ENCODE measurements at places on chromosomes 7 and 10.

GRCh38 chr7:28329661-28330363, 82.5 kb upstream of the CREB5 start:
- no peak for DNase-seq

GRCh38 chr7:140440593-140440992, 36.7 kb downstream of the RAB19 start:
- no peak for DNase-seq

- no peak for DNase-seq
Measured at GRCh38 chr10:26227786-26228185, 11.2 kb downstream of the GAD2 start.

DNA sequence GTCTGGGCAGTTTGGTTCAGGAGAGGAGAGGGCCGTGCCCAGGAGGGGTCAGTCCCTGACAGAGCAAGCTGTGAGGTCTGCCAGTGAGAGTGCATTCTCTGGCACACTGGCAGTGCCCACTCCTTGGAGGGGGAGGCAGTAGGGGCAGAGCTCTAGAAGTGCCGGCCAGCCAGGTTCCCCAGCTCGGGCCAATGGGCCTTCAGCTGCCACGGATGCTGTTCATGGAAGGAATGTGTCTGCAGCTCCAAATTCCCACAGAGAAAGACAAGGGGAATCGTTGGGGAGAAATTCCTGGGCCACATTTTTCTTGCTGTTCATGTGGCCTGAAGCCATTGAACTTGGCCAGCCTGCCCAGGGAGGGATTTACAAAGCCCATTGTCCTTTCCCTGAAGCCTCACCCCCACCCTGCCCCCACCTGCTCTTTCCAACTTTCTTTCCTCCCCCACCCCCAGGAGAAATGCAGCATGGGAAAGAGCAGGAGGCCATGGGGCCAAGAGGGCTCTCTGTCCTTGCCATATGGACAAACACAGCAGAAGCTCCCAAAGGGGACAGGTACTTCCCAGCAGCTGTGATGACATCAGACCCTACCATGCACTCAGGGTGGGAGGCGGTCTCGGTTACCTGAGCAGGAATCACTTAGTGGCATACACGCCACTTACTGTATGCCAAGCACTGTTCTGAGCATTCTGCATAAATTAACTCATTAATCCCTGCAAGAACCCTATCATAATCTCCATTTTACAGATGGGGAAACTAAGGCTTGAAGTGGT, 70.7 kb downstream of the ARHGAP22 start:
- no peak for DNase-seq

- no peak for DNase-seq
Measured at GRCh38 chr7:118699222-118699621, 474.7 kb downstream of the ANKRD7 start.

GRCh38 chr10:18230794-18231193, 90.6 kb downstream of the CACNB2 start:
- no peak for DNase-seq

DNA sequence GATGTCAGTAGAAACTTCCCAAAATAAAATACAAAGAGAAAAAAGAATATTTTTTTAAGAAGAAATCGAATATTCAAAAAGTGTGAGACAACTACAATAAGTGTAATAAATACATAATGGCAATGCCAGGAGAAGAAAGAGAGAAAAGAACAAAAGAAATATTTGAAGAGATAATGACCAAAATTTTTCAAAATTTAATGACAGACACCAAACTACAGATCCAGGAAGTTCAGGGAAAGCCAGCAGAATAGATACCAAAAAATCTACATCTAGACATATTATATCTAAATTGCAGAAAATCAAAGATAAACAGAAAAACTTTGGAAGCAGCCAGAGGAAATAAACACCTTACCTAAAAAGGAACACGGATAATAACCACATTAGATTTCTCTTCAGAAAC, 66.8 kb upstream of the CDK1 start:
- no peak for DNase-seq

DNA sequence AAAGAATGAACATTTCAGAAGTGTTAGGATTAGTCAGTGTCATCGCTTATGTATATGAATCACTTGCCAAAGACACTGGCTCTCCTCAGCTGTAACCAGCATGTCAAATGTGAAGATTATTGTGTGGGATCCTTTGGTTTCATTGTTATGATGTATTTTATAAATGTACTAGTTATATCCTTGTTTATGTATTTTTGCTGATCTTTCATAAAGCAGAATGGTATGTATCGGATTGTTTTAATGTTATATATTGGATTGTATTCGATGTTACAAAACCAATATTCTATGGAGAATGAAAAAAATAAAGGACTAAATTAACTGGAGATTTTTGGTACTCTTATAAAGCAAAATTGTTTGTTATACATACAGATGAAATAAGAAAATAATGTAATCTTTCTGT, 49.2 kb downstream of the ACADSB start:
- no peak for DNase-seq

GRCh38 chr7:39248041-39248691, 270.5 kb downstream of the POU6F2 start:
- DNase-seq: no peak

DNA sequence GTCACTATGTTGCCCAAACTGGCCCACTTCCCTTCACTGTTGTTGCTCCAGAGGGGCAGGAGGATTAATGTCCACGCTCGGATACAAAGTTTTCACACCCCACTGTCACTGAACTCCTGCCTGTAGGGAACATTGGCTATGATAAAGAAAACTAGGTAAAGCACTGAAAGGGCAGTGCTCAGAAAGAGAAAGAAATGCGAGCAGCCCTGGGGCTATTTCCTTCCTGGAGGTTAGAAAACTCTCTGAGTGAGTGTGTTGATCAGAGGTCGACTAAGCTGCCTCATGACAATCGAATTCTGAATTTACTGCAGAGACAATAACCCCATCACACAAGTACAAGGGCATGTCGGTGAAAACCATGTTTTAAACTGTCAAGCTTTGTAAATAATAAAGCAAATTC, 227.2 kb upstream of the PITRM1 start:
- no peak for DNase-seq

GRCh38 chr7:106038289-106038688, 73.8 kb downstream of the SYPL1 start:
- no peak for DNase-seq

DNA sequence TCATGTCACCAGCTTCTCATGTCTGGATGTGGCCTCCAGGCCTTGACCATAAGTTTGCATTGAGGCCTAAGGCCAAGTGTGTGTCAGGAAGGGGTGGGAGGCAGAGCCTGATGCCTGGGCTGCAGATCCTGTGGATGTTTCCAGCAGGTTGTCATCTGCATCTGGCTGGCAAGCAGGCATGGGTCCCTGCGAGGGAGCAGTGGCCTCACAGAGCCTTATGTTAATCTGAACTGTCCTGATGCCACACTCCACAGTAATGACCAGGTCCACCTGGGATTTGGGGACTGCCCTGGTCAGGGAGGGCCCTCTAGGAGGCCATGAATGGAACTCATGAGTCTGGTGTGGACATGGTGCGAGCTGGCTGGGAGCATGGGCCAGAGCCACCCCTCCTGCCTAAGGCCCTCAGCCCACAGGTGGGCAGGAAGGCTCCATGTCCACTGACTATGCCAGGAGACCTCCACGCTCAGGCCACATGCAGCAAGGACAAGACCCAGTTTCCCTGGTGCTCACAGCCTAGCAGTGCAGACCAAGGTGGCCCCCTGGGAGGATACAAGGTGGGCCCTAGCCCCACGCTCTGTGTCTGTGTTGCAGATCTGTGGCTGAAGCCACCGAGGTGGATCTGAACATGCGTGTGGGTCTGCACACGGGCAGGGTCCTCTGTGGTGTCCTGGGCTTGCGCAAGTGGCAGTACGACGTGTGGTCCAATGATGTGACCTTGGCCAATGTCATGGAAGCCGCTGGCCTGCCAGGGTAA, 83.1 kb downstream of the ADCY1 start:
- no peak for DNase-seq

DNA sequence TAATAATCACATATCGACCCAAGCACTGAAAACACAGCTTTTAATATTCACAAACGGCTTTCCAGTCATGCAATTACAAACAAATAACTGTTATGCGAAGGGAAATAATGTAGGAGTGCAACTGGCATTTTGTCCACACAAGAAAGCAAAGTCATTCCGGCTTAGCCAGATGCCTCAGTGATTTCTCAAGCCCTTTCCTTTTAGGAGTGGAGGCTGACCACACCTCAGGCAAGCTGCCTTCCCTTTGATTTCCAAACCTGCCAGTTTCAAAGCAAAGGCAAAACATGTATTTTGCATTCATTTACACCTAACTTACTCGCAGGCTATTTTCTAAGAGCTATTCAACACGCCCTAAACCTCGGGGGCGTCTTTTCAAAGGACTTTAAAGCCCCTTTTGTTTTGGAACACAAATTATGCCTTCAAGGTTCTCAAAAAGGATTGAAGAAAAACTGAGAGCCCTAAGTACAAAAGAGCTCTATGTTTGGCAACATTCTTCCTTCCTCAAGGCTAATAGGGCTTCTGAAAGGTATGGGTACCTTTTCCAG, 109.6 kb downstream of the CPXM2 start:
- DNase-seq: no peak

- no peak for DNase-seq
Measured at GRCh38 chr7:46237466-46237865, 316.4 kb upstream of the IGFBP3 start.

DNA sequence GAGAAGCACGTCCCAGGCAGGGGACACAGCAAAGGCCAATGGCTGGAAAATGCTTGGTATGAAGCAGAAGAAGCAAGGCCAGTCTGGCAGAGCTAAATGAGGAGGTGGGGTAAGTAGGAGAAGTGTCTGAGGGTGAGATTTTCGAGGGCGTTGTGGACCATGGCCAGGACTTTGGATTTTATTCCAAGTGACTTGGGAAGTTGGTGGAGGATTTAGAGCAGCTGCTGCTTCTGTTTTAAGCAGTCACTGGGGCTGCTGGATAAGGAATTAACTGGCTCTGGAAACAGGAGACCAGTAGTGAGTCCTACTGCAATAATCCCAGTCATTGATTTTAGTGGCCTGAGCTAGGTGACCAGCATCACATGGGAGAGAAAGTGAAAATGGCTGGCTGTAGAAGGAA, 67.6 kb upstream of the GSDME start:
- DNase-seq: no peak

DNA sequence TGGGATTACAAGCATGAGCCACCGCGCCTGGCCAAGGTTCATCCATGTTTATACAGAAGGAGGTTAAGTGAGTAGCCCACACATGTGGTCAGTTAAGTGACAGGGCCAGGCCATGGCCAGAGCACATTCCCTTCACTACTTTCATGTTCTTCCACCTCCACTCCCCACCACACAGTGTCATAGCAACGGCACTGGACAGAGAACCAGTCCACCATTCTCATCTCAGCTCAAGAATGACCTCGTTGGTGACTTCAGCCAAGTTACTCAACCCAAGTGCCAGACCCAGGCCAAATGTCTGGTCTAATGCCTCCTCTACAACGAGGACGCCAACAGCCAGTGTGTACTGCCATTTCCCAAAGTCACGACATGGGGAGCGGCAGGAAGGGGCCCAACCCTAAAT, 62.4 kb downstream of the INHBA start:
- DNase-seq: no peak

GRCh38 chr10:9253121-9253520, 1198.6 kb downstream of the GATA3 start:
- no peak for DNase-seq

- no peak for DNase-seq
Measured at GRCh38 chr7:2214636-2215035, 18.1 kb downstream of the MAD1L1 start.

GRCh38 chr10:42488416-42488815, 150.0 kb downstream of the ZNF33B start:
- no peak for DNase-seq

DNA sequence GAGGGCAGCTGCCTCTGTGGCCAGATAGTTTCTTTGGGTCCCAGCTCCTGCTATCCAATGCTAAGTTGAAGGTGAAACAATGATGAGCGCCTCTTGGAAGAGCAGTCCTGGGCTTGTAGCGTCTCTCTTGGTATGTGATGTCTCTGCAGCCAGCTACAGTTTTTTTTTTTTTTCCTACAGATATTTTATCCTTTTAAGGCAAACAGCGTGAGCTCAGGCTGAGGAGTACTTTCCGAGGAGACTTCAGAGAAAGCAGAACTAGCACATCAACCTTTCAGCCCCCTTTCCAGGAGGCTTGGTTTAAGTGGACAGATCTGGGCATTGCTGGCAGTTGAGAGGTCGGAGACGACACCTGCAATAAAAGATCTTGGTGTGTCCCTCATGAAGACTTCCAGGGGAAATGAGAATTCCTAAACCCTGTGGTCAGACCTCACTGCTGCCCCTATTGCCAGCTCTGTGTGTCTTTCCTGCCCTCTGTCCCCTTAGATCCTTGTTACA, 9.1 kb downstream of the PRKG1 start:
- no peak for DNase-seq

GRCh38 chr10:103895411-103896186, 22.4 kb downstream of the STN1 start:
- no peak for DNase-seq

DNA sequence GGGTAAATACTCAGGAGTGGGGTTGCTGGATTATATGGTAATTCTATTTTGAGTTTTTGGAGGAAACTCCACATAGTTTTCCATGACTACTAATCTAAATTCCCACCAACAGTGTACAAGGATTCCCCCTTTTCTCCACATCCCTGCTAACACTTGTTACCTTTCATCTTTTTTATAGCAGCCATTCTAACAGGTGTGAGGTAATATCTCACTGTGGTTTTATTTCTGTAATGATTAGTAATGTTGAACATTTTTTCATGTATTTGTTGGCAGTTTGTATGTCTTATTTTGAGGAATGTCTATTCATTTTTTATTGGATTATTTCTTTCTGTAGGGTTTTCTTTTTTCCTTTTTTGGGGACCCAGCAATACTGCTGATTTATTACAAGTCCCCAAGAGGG, 14.9 kb downstream of the TAF3 start:
- no peak for DNase-seq

DNA sequence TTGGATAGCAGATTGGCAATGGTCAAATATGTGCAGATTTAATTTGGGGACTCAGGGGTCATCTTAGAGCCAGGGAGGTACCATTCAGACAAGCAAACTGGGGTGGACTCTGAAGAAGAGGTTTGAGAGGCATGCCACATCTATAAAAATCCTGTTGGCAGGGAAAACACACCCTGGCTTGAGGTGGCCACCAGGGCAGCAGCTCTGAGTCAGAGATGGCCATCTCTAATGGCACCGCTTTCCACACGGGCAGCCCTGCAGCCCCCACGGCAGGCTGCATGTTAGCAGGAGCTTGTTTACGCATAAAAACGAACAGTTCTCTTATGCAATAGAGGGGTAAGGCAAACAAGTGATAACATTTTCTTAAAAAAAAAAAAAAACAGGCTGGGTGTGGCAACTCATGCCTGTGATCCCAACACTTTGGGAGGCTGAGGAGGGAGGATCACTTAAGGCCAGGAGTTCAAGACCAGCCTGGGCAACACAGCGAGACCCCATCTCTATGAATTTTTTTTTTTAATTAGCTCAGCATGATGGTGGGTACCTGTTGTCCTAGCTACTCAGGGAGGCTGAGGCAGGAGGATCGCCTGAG, 14.9 kb downstream of the DLG5 start:
- no peak for DNase-seq

GRCh38 chr7:45687721-45688120, 113.6 kb downstream of the ADCY1 start:
- DNase-seq: no peak
